ENCODE measurements at places on chromosomes 11 and 22. TPM values are rescaled to one million over a fixed set of nuclear protein-coding genes. Genes with fewer than 3 reads are reported as not detected.

- DNase-seq: peak; percentile 76
Measured at GRCh38 chr11:2885017-2885677, 428 bp downstream of the CDKN1C start.

DNA sequence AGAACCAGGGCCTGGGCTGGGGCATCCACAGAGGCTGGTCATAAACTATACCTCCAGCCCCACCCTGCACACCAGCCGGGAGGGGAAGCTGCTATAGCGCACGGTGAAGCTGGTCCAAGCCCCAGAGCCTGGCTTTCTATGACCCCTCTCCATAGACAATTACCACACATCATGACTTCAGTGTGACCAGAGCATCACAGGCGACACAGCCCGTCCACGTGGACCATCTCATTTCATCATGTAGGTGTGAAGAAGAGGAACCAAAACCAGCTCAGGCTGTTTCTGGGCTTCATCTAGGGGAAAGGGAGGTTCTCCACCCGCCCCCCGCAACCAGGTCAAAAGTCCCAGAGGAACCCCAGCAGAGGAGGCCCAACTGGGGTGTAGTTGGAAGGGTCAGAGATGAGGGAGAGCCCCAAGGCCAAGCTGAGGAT, 3.0 kb downstream of the CXCR5 start:
- DNase-seq: no peak

TSKU gene
- total RNA-seq: 26.3 TPM

MMP27 gene
- total RNA-seq: not detected

GRCh38 chr22:45013138-45013537, 3.3 kb upstream of the PHF21B start:
- no peak for DNase-seq

CHID1 gene
- 38.5 TPM for total RNA-seq

GRCh38 chr11:69947059-69947792, 128.0 kb upstream of the FGF3 start:
- no peak for DNase-seq

OR51B2 gene
- not detected for total RNA-seq

GRCh38 chr11:69694781-69695180, 9.0 kb downstream of the FGF19 start:
- DNase-seq: no peak

CD3E gene
- not detected for total RNA-seq

DNA sequence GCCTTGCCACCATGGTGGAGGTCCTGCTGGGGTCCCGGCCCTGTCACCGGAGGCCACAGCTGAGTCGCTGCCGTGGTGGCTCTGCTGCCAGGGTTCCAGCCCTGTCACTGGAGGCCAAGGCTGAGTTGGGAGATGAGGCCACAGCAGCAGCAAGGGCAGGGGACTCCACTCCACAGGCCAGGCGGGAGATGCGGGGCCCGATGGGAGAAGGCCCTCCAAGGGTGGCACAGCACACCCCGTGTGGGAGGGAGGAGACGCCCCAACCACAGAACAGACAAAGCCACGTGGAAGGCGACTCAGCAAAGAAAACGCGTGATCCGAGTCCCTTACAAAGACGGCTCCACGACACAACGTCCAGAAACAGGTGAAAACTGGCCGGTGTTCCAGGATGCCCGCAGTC, 159.3 kb downstream of the BRD1 start:
- no peak for DNase-seq

DNA sequence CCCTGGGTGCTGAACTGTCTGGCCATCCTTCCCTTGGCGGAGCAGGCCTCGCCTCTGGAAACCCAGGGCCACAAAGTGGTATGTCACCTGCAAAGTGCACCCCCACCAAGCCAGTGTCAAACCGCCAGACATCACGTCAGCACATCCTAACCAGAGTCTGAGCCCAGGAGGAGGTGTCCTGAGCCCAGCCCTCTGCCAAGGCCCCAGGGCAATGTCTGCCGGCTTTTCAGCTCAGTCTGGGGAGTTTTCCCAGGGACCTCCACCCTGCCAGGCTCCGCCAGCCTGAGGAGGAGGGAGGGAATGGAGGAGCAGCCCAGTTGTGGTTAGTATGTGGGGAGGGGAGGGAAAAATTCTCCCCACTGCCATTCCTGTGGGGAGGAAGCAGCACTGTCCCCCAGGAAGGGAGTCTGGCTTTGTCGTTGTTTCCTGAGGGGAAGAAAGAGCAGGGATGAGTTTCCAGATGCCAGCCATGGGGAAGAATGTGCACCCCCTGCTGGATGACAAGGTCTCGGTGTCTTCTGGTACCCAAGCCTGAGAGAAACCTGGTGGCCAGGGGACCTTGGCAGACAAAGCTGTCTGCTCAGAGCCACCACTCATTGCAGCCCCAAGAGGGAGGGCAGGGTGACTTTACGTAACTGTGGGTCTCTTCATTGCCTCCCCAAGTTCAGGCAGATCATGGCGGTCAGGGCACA, 81.4 kb upstream of the CD82 start:
- DNase-seq: peak; percentile 23

- no peak for DNase-seq
Measured at GRCh38 chr11:72719144-72719543, 33.1 kb downstream of the ARAP1 start.

DMC1 gene
- 0.06 TPM for total RNA-seq

DNA sequence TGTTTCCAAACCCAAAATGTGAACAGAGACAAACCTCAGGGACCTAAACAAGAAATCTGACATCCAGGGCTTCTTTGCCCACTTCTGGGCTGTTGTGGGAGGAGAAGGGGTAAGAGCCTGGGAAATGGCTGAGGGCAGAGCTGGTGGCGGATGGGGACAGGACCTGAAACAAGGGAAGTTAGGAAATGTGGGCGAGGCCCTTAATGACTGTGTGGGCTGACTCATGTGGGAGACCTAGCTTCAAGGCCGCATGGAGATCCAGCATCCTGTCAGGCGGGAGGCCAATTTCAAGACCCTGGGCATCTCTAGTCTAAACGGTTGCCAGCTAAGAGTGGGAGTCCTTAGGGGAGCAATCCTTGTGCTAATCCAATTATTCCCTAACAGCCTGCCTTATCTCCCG, 2.1 kb upstream of the OAF start:
- DNase-seq: peak; percentile 90

DNA sequence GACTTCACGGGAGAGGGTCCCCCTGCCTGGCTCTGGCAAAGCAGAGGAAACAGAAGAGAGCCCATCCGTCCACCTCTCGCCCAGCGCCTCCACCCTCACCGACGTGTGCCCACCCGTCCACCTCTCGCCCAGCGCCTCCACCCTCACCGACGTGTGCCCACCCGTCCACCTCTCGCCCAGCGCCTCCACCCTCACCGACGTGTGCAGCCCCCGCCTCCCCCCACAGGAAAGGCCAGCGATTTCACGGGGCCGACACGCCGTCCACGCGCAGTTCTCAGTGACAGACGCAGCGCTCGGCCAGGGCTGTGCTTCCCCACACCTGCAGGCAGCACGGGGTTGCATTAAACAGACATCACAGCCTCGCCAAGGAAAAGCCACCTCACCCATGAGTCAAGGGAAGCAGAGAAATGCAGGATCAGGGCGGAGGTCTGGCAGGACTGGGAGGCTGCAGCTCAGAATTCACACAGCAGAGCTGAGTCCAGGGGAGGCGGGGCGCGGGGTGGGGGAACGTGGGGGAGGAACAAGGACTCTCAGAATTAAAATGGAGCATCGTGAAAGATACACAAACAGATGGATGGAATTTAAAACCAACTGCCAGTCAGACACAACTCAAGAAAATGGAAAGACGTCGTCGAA, 377.7 kb downstream of the BRD1 start:
- peak; percentile 67 for DNase-seq

GTSE1 gene
- total RNA-seq: 21.1 TPM

GRCh38 chr11:68146010-68146540, 24.9 kb upstream of the CHKA start:
- DNase-seq: peak; percentile 17

DNA sequence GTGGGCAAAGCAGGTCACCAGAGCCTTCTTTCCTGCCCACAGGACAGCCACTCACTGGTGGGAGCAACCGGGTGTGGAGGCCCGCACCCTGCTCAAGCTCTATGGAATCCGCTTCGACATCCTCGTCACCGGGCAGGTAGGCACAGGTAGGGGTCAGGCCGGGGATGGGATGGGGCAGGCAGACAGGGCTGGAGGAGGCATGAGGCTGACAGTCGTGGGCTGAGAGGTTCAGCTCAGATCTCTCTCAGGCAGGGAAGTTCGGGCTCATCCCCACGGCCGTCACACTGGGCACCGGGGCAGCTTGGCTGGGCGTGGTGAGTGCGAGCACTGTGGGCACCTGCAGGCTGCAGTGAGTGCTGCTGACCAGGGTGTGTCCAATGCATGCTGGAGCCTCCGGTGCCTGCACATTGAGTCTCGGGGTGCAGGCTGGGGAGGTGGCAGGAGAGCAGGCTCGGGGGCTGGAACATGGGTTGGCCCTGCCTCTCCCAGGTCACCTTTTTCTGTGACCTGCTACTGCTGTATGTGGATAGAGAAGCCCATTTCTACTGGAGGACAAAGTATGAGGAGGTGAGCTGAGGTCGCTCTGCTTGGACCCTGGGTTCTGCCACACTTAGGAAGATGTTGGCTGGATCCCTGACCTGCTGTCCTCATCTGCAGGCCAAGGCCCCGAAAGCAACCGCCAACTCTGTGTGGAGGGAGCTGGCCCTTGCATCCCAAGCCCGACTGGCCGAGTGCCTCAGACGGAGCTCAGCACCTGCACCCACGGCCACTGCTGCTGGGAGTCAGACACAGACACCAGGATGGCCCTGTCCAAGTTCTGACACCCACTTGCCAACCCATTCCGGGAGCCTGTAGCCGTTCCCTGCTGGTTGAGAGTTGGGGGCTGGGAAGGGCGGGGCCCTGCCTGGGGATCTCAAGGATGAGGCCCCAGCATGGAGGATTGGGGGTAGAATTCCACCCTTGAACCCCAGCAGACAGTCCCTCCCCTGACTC, 6.3 kb downstream of the SLC7A4 start:
- no peak for DNase-seq

- DNase-seq: no peak
Measured at GRCh38 chr11:78100261-78100660, 20.6 kb upstream of the NDUFC2 start.

- peak; percentile 68 for DNase-seq
Measured at GRCh38 chr11:6219359-6219758, 14.0 kb downstream of the C11orf42 start.

PPFIBP2 gene
- total RNA-seq: 4.2 TPM

OLFML1 gene
- total RNA-seq: 0.42 TPM

MAPK1 gene
- 55.2 TPM for total RNA-seq

GRCh38 chr11:131809203-131809918, 438.9 kb downstream of the NTM start:
- peak; percentile 41 for DNase-seq

DNA sequence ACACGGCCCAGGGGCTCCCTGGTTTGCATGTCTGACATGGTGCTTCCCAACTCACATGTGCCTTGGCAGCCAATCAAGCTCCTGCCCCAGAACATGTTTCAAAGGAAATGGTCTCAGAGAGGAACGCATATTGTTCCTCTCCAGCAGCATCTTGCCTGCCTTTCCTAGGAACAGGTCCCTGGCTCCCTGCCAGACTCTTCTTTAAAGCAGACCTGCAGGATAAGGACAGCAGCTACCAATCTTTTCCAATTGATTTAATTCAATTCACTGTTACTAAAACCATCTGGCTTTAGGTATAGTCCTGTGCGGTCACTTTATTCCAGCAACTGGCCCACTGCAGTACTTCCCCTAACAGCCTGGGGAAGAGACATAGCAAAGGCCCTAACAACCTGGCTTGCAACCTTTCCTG, 79.9 kb downstream of the AMBRA1 start:
- DNase-seq: no peak

DNA sequence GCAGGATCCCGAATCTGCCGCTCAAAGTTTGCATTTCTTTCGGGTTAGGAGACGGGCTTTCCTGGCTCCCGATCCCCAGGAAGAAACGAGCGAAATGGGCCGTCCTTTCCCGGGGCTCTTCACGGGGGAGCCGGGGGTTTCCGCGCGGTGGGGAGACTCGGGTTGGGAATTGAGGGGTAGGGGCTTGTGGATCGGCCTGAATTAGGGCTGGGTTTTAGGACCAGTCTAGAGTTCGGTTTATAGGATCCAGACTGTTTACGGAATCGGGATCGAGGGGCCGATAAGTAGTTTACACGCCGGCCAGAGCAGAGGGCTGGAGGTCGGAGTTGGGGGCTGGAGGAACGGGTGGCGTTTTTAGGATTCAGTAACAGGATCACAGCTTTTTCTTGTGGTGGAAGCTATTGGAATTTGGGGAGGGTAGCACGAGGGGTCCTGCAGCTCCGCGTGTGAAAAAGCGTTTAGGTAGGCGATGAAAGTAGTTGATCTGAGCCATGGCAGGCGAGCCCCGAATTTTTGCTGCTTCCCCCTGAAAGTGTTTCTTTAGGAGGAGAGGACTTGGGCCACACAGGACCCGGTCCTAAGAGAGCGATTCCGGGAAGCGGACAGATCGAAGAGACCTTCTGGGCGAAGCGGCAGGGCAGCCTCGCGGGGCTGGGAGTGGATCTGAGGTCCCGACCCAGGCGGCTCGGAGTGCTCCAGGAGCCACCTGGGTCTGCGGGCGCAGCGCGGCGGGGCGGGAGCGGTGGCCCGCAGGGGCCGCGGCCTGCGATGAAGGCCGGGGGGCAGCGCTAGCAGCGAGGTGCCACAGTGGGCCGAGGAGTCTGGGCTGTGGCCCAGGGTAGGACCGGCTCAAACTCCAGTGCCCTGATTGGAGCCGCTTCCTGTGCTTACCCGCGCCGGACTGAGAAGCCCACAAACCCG, 1.6 kb downstream of the PKNOX2 start:
- DNase-seq: peak; percentile 55

- DNase-seq: peak; percentile 80
Measured at GRCh38 chr11:68212421-68213134, 518 bp downstream of the KMT5B start.

DNA sequence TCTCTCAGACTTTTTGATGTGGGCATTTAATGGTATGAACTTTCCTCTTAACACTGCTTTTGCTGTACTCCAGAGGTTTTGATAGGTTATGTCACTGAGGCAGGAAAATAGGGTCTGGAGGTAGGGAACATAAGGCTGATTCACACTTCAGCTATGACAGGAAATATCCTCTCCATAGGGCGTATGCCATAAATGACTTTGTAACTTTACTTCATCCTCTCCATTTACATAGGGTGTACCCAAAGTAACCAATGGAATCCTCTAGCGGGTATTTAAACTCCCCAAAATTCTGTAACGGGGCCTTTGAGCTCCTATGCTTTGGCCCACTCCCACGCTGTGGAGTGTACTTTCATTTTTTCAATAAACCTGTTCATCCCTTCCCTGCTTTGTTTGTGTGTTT, 49.5 kb downstream of the OR2AT4 start:
- DNase-seq: no peak
